ENCODE measurements at places on chromosomes 1 and 21.

GRCh38 chr1:90800012-90800717, 83.1 kb upstream of the BARHL2 start:
- DNase-seq: no peak

- no peak for DNase-seq
These were observed 35.0 kb downstream of the INAVA start for GRCh38 chr1:200929530-200930278.

DNA sequence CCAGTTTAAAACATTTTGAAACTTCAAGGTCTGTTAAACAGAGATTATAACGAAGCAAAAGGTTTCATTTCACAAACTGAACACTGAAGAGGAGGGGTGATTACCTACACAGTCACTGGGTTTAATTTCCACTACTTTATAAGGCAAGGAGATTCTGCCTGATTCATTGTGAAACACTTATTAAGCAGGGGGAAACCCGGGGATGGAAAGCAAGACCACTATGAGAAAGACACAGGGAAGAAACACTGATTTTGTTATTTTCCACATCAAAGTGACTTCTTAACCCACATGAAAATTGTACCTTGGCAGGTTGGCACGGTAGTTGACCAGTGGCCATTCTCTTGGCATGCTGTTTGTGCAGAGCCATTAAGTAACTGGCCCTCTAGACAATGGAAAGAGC, 8.1 kb upstream of the F5 start:
- no peak for DNase-seq

DNA sequence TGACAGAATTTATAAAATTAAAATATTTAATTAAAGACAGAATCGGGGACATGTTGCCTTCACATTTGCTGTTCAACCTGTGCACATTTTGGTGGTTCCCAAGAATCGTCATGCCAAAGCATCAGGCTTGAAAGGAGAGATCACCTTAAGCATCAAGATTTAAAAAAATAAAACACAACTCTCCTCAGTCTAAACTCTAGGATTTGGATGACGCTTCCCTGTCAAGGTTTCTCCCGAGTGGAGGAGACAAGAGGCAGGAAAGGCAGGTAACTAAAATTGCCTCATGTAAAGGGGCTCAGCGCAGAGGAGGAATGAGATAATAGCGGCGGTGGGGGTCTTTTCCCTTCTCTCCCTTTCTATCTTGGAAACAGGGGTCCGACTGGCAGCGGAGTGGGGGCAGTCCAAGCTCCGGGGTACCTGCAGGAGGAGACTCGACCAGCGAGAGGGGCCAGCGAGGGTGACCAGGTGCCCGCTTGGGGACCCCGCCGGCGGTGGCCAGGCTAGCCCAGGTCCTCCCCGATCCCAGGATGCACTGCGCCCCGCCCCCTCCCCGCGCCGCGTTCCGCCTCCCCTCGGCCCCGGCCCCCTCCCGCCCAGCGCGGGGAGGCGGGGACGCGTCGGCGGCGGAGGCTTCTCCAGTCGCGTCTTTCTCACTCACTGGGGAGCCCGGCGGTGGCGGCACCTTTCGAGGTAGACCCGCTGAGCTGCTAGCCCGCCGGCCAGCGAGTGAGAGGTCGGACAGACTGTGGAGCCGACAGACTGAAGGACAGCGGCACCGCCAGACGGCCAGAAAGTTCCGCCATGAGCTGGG, at the start of gene FNBP1L:
FNBP1L (plus strand) TSS at position 638 of the 811 bp plus-strand sequence; CDS start at position 802, 164 bp downstream.
- peak; percentile 42 for DNase-seq

DNA sequence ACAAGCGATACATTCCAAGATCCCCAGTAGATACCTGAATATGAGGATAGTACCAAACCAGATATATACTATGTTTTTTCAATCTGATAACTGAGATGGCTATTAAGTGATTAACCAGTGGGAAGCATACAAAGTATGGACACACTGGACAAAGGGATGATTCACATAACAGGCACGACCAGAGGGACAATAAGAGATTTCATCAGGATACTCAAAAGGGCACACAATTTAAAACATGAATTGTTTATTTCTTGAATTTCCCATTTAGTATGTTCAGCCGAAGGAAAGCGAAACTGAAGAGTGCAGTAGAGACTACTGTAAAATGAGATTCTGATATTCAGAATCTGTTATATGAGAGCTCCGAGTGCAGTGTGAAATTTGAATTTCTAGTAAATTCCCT, 10.6 kb downstream of the ZZZ3 start:
- DNase-seq: no peak

- DNase-seq: no peak
These were observed 479.9 kb upstream of the PLXNA2 start for GRCh38 chr1:208724079-208724478.

- DNase-seq: no peak
These were observed 2.2 kb downstream of the LAD1 start for GRCh38 chr1:201396861-201397464.

- DNase-seq: no peak
These were observed 218.9 kb upstream of the NCAM2 start for GRCh38 chr21:20779321-20779720.

DNA sequence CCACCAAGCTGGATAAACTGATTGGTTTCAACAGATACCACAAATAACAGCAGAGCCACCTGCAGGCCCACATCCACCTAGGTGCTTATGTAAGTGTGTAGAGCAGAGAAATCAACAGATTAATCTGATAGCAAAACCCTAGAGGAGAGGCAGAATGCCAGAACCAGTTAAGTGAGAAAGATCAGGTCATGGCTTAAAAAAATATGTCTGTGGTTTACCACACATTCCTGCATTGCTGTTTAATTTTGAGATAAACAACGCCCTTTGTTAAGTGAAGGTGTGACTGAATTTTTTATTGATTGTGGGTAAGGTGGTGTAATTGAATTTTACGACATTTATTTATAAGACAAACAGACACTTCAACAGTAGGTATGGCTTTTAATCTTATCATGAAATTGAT, 21.2 kb downstream of the CRNN start:
- no peak for DNase-seq

GRCh38 chr21:41903559-41904351, 24.6 kb upstream of the PRDM15 start:
- DNase-seq: no peak

DNA sequence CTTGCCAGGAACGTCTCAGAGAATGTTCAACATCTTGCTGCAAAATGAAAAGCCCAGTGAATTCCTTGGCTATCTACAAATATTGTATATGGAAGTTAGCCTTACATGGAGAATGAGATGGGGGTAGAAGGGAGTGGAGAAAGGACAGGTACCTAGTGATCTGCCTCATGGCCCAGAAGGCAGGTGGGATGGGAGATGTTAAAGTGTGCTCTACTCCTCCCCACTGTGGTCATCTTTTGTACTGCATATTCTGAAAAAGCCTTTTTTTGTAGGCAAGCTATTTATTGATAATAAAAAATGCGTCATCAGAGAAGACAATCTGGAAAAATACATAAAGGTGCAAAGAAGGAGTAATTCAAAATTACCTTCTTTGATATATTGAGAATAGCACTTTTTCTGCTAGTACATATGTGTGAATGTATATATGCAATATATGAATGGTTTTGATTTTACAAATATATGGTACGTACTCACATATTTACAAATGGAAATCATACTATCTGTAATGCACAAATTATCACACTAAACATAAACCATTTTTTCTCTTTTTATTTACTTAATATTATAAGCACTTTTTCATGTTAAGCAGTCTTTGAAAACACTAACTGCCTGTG, 19.1 kb upstream of the SLC5A9 start:
- no peak for DNase-seq

DNA sequence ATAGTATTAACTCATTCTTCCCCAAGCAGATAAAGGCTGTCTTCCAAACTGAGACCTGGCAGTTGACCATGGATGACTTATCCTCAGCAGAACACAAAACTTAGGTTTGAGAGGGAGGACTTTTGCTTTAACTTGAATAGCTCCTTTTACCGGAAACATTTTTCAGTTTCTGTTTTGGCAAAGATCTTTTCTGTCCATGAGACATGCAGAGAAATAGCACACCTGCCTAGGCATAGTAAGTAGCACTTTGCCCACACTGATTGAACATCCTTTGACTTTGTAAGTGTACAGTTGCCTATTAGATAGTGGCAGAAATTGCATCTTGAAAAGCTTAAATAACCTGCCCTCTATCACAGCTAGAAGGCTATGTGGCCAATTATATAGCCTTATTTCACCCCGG, 1962.5 kb downstream of the MRPL39 start:
- DNase-seq: no peak

GRCh38 chr1:160053548-160054365, 16.2 kb downstream of the KCNJ10 start:
- DNase-seq: no peak

DNA sequence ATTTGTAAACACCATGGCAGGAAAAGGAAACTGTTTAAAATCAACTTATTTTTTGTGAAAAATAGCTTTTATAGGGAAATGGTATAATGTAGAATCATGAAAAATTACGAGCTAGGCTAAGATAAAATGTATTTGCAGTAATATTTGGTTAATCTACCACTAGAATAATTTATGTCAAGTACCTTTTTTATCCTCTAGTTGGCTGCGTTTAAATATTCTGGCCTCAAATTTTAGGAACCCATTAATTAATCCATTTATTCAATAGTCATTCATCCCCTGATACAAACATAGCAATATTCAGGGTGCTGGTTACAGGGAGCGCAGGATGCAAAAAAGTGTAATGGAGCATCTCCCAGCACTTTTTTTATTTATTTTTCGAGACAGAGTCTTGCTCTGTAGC, 8.6 kb upstream of the IER5 start:
- DNase-seq: no peak

GRCh38 chr1:109985247-109986053, 885 bp downstream of the AHCYL1 start:
- no peak for DNase-seq

DNA sequence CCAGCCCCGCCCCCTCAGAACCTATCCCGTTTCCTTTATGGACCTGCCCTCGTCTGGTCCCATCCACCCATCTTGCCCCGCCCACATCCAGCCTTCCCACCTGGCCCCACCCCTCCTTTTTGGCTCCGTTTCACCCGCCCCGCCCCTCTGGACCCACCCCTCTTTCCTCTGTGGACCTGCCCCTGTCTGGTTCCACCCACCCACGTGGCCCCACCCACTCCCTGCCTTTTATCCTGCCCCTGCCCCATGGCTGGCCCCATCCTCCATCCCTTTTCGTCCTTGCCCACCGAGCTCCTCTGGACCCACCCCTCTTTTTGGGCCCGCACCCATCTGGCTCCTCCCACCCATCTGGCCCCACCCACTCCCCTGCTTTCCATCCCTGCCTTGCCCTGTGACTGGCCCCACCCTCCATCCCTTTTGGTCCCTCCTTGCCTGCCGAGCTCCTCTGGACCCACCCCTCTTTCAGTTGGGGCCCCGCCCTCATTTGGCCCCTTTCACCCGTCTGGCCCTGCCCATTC, 177.3 kb downstream of the CAMTA1 start:
- DNase-seq: peak; percentile 16

- no peak for DNase-seq
These were observed 1157.3 kb downstream of the PLA2G4A start for GRCh38 chr1:187985897-187986654.

DNA sequence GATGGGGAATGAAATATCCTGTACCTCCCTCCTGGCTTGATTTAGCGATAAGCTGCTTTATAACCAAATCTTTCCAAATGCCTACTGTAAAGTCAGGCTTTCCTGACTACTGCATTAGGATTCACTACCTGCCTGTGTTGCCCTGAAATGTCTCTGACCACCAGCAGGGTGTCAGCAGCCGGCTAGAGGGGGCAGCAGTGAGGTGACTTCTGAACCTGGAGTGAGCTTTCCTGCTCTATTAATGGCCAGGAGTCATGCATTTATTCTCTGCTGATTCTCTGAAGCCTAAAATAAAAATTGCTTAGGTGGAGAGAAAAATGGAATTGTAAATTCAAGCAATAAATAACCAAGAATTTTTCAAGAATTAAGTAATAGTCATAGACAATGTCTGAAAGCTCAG, 2.5 kb downstream of the BACE2 start:
- no peak for DNase-seq
